Epithelial cell of esophagus (primary cell): ENCODE measurements at places on chromosomes 12 and 14.

GRCh38 chr12:42422785-42423184, 96.8 kb downstream of the PPHLN1 start:
- DNase-seq: no peak

GRCh38 chr12:88469154-88469553, 111.1 kb downstream of the KITLG start:
- DNase-seq: no peak

GRCh38 chr14:50964683-50965390, 20.6 kb upstream of the PYGL start:
- peak; percentile 96 for DNase-seq

- DNase-seq: peak; percentile 77
These were observed 26.2 kb downstream of the KITLG start for GRCh38 chr12:88553941-88554658.

- no peak for DNase-seq
These were observed 32.3 kb upstream of the RAD51AP1 start for GRCh38 chr12:4506430-4506829.

- DNase-seq: peak; percentile 26
These were observed 63.3 kb upstream of the HSPB8 start for GRCh38 chr12:119115296-119115905.

GRCh38 chr12:8770499-8770898, 51.9 kb upstream of the A2ML1 start:
- DNase-seq: no peak

GRCh38 chr14:33780035-33780434, 170.8 kb downstream of the EGLN3 start:
- no peak for DNase-seq

DNA sequence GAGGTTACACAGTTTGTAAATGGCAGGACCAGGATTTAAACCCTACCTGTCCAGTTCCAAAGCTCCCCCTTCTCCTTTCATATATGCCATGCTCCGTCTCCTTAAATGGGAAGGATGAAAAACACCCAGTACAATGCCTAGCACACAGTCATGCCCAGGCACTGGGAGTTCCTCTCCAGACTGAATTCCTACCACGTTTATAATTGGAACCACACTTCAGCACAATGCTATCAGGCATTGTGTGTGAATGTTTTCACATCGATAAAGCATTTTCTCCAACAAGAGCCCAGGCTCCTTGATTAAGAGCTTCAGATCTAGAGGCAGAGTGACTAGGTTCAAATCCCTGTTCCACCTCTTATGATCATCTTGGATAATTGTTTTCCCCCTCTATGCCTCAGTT, 2.7 kb upstream of the NUAK1 start:
- DNase-seq: no peak

GRCh38 chr12:29743801-29744200, 39.9 kb downstream of the TMTC1 start:
- peak; percentile 88 for DNase-seq

DNA sequence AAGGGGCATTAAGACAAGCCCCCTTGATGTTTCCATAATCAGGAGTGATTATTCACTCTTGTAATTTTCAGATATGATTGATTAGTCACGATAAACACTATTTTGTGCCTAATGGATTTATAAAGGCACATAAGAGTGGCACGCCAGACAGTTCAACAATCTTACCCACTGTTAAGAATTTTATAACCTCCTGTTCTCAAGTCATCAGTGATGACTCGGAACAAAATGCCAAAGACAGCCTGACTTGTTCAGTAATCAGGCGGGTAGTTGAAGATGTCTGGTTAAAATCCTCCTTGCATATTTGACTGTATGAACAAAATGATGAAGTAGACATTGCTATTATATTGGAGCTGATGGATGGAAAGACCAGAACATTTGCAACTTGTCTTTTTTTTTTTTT, 212.1 kb upstream of the RMST start:
- DNase-seq: no peak

- peak; percentile 55 for DNase-seq
These were observed 3.0 kb downstream of the SMCO3 start for GRCh38 chr12:14810953-14811483.

GRCh38 chr14:105529319-105529568, 2.9 kb downstream of the TMEM121 start:
- no peak for DNase-seq

DNA sequence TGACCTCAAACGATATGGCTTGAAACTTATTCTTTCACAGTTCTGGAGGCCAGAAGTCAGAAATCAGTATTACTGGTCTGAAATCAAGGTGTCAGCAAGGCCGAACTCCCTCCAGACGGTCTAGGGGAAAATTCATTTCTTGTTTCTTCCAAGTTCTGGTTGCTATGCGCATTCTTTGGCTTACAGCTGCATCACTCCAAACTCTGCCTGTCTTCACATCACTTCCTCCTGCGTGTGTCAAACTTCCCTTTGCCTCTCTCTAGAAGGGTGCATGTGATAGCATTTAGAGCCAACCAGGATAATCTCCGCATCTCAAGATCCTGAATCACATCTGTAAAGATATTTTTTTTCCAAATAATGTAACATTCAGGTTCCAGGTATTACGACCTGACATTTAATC, 62.8 kb downstream of the DENND5B start:
- DNase-seq: no peak

DNA sequence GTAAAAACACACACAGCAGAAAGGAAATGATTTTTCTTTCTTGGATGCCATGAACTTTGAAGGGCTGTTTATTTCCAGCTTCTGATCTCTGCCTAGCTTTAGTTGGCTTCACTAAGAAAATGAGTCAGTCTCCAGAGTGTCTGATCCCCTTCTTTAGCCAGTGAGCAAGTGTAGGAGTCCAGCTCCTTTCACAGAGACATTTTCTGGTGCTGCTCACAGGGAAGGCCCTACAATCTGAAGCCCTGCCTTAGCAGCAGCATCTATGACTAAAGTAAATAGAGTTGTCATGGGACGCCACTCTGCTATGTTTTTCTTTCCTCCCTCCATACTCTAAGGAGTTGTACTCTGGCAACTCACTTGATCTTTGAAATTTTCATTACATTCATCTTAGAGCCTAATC, 103.5 kb downstream of the RPAP3 start:
- no peak for DNase-seq

DNA sequence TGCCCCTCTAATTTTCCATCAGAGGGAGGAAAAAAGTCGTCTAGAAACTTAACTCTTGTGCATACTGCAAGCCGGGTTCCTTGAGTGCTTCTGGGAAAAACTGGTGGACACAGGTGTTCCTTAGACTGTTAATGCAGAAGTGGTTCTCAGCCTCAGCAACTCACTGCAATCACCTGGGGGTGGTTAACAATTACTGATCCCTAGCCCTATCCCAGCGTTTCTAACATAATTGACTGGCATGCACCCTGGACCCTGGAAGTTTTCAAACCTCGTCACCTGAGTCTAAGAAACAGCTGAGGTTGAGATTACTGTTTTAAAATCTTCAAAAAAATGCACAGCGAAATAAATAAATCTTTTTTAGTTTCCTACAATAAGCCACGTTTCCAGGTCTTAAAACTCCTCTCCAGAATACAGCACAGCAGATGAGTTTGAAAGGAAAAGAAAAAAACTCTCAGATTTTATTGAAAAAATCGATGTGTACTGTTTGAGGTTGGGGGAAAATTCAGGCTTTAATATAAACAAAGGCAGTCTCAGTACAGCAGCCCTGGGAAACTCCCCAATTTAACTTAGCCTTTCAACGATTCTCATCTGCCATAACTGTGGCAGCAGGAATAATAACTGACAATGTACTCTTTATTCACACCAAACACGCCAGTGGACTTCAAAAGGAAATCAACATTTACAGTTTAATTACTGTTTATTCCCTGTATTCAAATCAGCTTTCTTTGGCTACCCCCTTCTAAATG, 45.4 kb downstream of the PHLDA1 start:
- DNase-seq: no peak

- DNase-seq: no peak
These were observed 73.1 kb upstream of the SLC38A2 start for GRCh38 chr12:46445551-46446235.

DNA sequence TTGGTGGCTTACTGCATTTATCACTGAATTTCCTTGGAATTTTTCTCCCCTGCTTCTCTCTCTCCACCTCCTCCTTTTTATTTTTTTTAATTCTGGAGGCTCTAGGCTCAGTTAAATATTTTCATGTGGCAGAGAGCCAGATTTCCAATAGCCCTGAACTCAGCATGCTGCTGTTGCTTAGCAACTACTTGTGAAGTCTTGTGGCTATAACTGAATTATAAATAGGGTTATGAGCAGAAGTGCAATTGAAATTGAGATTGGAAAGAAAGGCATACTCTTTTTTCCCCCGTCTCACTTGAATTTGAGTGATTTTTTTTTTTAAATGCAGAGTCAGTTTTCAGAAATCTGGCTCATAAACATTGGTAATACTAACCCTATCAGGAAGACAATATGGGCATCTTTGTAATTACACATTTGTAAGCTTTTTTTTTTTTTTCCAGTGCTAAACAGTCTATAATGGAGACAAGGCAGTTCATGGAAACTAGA, 38.3 kb downstream of the ATF7IP start:
- peak; percentile 60 for DNase-seq

GRCh38 chr12:53944209-53944608, 5.6 kb downstream of the HOXC13 start:
- DNase-seq: no peak

DNA sequence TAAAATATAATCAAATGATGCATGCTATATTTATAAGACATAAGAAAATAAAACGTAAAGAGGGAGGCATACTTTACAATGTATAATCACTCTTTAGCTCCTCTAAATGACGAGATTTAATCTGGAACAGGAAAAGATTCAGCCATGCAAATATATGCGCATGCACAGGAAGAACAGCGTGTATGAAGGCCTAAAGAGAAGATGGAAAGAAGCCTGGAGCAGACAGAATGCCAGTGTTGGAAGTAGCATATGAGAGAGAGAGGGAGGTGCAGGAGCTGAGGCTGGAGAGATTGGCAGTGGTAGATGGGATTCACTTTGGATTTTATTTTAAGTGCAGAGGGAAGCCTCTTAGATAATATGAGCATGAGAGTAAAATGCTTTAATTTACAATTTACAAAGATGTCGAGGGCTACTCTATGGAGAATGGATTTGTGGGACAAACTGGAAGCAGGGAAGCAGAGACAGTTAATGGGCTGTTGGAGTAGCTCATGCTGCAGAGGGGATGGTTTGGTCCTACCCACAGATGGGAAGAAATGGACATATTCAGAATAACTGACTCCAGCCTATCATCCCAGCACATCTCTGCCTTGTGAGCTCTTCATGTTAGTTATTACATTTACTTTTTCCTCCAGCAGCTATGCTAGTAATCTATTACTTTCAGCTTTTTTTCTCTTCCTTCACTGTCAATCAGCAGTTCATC, 411.1 kb downstream of the TMTC2 start:
- no peak for DNase-seq

GRCh38 chr12:65986047-65986446, 144.5 kb downstream of the LLPH start:
- no peak for DNase-seq

DNA sequence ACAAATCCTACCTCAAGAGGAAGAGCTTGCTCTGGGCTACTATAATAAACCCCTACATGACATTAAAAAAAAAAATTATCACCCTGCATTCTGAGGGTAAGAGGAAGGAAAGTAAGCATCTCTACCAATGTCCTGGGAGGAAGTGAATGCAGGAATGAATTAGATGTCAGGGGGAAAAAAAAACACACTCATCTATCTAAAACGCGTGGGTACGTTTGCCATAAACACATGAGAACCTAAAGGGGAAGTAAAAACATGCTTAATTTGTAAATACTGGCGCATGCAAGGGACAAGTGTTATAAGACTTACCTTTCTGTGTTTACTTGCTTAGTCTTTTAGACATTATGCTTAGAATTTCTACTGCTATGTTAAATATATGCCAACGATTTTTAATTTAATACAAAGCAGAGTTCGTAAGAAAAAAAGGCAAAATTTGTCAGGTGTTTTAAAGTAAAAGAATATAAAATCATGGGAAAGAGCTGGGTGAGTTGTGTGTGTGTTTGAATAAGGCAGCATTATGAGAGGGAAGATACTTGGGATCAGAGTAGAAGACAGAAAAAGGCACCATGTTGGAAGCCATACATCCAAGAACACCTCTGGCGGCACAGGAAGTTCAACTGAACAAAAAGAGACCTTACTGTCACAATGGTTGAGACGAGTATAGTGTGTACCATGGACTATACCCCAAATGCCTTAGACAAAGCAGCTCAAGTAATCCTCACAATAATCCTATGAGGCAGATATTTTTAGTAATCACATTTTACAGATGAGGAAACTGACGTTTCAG, 1.5 kb downstream of the TMED8 start:
- no peak for DNase-seq

DNA sequence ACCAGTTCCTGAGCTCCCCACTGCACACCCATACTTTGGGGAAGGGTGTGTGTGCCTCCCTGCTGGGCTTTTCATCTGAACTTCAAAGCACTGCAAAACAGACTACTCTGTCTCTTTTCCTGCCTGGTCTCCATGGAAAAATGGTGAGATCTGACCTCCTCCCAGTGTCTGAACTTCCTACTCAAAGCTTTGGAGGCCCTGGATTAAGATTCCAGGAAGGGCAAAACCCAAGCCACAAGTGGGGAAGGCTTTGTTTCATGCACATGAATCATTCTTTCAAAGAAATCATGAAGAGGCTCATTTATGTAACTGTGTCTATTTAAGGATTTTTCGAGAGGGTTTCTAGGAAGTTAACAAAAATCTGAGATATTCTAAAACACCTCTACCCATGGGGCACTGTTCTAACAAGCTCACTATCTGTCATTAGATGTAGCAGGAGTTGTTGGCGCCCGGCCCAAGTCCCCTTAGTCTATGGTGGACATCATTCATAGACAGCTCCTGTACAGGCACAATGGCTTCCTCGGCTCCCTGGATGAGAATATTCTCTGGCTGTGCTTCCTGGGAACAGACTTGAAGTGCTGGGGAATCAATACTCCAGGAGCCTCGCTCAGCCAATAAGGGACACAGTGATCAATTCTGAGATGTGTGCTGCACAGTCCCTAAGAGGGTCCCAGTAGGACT, 224.0 kb downstream of the KTN1 start:
- peak; percentile 36 for DNase-seq

DNA sequence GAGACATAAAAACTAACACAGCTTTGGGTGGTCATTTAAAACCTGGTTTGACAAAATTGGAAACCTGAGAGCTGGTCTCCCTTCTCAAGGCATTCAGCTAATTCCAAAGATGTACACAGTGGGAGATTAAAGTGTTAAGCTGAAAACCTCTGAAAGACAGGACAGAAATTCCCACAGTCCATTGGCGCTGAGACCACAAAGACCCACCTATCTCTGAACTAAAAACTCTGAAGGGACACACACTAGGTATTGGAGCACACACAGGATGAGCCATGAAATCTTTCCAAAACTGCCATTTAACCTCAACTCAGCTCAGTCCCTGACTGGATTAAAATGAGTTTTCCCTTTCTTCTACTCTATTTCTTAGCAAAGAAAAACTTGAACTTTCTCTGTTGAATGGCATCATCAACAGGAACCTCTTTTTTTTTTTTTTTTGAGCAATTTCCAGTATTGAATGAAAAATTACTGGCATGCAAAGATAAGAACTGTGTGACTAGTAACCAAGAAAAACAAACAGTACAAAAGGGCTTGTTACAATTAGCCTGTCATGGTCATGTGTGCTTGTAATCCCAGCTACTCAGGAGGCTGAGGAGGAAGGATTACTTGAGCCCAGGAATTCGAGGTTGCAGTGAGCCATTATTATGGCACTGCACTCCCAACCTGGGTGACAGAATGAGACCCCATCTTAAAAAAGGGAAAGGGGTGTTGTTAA, 82.4 kb downstream of the IPO8 start:
- DNase-seq: no peak

- DNase-seq: peak; percentile 82
These were observed 297.5 kb downstream of the RPAP3 start for GRCh38 chr12:47408171-47408871.
